ENCODE measurements at places on chromosomes 7 and 10.

DNA sequence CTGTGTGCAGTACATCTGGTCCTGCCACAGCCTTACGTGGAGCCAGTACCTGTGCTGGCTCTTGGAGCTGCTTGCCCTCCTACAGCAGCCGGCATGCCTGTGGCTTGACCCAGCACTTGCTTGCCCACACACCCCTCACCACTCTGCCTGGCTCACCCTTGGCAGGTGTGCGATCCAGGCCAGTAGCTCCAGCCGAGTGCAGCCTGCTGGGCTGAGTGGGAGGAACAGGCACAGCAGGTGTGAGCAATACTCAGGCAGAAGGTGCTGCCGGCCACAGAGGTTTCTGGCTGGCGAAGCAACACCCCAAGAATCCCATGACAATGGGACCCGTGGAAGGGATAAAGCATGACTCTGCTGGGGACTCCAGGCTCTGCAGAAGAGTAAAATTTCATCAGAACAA is 173.5 kb upstream of the ADCY1 start:
- H3K4me3 ChIP-seq: no peak overlapping the region
- H3K27me3 ChIP-seq: no peaks in the 10 kb centered on the region
- no peaks in the 10 kb centered on the region for H3K4me1 ChIP-seq
- no peak overlapping the region for H3K27ac ChIP-seq

DNA sequence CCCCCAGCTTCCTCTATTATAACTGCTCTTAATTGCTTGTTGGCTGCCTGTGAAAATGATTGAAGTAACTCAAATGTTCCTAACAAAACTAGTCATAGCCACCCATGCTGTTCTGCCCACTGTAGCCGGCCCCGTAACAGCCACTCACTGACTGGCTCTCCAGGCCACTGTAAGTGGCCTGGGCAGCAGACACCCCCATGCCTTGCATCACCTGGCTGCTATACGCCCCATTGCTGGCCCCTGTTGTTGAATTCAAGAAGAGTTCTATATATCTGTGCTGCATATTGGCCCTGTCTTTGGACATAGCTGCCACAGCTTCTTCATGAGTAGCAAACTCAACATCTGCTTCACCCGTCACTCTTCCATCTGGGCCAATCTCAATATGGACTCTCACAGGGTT is 15.1 kb downstream of the FXYD4 start:
- no peak overlapping the region for H3K4me3 ChIP-seq
- H3K36me3 ChIP-seq: peaks cover 64% of the 10 kb centered on the region
- DNase-seq: no peak

- peaks cover 34% of the 10 kb centered on the region for H3K4me1 ChIP-seq
- H3K4me3 ChIP-seq: no peak overlapping the region
- H3K36me3 ChIP-seq: peaks cover 17% of the 10 kb centered on the region
- DNase-seq: no peak
- H3K27ac ChIP-seq: peak overlapping the region; percentile 72
These were observed 10.3 kb downstream of the PWWP2B start for GRCh38 chr10:132407243-132407746.

DNA sequence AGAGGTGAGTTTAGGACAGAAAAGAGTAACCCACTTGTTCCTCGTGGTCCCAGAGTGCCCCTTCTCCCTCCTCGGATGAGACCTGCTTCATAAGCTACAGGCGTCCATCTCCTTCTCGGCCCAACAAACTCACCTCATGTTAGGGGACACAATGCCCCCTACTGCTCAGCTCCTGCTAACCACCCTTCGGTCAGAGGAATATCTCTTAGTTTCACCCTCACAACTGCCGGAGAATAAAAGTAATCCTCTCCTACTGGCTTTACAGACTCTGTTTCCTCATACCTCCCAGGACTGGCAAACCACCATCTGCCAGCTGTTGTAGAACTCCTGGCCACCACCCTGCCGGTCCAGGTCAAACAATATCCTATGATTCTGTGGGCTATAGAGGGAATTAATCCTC is 3.2 kb downstream of the AKR1B15 start:
- DNase-seq: no peak
- no peaks in the 10 kb centered on the region for H3K27me3 ChIP-seq
- H3K4me3 ChIP-seq: no peak overlapping the region
- H3K4me1 ChIP-seq: peaks cover 8% of the 10 kb centered on the region

GRCh38 chr7:2802101-2802500 is 42.0 kb downstream of the GNA12 start:
- H3K27me3 ChIP-seq: no peaks in the 10 kb centered on the region
- no peak for DNase-seq
- H3K27ac ChIP-seq: peak overlapping the region; percentile 79
- no peak overlapping the region for H3K4me3 ChIP-seq

- H3K36me3 ChIP-seq: no peaks in the 10 kb centered on the region
- H3K27me3 ChIP-seq: peaks cover 22% of the 10 kb centered on the region
- no peaks in the 10 kb centered on the region for H3K4me1 ChIP-seq
- no peak for DNase-seq
These were observed 104.4 kb upstream of the LRRC4 start for GRCh38 chr7:128135515-128136214.

- H3K4me1 ChIP-seq: peaks cover 19% of the 10 kb centered on the region
- peak overlapping the region; percentile 52 for H3K4me3 ChIP-seq
- H3K27me3 ChIP-seq: no peaks in the 10 kb centered on the region
- peak overlapping the region; percentile 91 for H3K27ac ChIP-seq
These were observed 29.0 kb downstream of the AGAP3 start for GRCh38 chr7:151115121-151115835.

DNA sequence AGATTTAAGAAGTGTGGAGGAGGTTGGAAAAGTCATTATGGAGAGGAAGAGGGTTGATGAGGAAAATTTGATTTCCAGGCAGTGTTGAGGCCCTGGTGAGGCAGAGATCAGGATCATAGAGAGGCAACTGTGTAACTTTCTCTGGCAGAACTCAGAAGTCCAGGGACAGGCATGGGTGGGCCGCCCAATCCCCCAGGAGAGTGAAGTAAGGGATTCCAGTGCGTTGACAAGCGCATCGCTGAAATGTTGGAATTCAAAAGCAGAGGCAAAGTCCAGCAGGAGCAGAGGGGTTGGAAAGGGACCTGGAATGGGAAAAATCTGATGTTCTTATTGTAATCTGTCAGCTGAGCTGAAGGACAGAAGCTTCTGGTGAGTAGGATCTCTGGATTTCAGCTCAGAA is 207.3 kb downstream of the FAM107B start:
- no peak overlapping the region for H3K27ac ChIP-seq
- H3K4me1 ChIP-seq: peaks cover 25% of the 10 kb centered on the region
- no peaks in the 10 kb centered on the region for H3K27me3 ChIP-seq
- H3K36me3 ChIP-seq: no peaks in the 10 kb centered on the region

- DNase-seq: no peak
- H3K4me1 ChIP-seq: peaks cover 43% of the 10 kb centered on the region
- no peaks in the 10 kb centered on the region for H3K27me3 ChIP-seq
These were observed 339.0 kb downstream of the GATA3 start for GRCh38 chr10:8393531-8393930.

DNA sequence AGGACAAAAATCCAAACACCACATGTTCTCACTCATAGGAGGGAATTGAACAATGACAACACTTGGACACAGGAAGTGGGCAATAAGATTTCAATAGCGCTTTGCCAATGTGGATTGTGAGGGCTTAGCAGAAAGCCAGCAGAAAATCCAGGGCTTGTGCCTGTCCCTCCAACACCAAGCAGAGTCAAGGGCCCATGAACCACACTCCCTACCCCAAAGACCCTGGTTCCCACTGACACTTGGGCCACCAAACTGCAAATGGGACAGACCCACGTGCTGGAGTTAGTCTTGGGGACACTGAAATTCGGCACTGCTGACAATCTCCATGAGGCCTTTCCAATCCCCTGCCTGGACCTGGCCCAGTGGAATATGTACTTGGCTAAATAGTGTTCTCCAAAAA is 67.0 kb downstream of the GRID1 start:
- no peaks in the 10 kb centered on the region for H3K27me3 ChIP-seq
- H3K4me1 ChIP-seq: no peaks in the 10 kb centered on the region
- DNase-seq: peak; percentile 5
- no peaks in the 10 kb centered on the region for H3K36me3 ChIP-seq

GRCh38 chr7:2621948-2622640 is 9.7 kb upstream of the TTYH3 start:
- DNase-seq: no peak
- H3K27ac ChIP-seq: no peak overlapping the region
- no peak overlapping the region for H3K4me3 ChIP-seq

DNA sequence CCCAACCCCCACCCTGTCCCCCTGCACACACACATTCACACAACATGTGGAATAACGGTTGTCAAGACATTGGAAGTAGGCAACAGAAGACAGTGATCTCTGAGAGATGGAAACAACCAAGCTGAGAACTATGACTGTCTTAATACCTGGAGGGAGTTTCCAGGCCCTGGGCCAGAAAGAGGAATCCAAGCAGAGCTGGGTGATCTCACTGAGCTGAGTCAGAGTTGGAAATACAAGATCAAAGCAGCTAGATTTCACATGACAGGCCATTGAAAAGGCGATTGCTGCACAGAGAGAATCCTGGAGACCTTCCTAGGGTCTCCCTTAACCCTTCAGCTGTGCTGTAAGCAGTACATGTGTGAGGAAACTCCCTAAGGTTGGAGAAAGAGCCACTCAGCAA is 165.8 kb upstream of the PRSS1 start:
- H3K4me1 ChIP-seq: peaks cover 27% of the 10 kb centered on the region
- no peak overlapping the region for H3K4me3 ChIP-seq
- DNase-seq: peak; percentile 76
- H3K27me3 ChIP-seq: no peaks in the 10 kb centered on the region
- H3K27ac ChIP-seq: peak overlapping the region; percentile 30

DNA sequence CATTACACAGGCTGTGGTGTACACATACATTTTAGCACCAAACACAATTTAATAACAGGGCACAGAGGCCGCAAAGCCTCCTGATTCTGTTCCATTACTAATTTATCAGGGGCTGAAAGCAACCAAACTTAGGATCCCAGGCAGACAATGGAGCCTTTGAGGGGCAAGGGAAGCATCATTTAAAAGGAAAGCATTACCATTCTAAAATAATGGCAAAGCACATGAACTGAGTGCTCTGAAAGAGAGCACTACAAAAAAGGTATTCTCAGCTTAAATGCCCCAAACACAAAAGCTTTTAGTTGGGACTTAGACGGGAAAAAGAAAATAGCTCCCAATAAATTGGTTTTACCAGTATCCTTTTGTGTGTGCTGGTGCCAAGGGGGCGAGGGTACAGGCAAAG is 282.0 kb upstream of the ETV1 start:
- H3K36me3 ChIP-seq: no peaks in the 10 kb centered on the region
- H3K27ac ChIP-seq: no peak overlapping the region
- no peak for DNase-seq
- H3K4me3 ChIP-seq: no peak overlapping the region

DNA sequence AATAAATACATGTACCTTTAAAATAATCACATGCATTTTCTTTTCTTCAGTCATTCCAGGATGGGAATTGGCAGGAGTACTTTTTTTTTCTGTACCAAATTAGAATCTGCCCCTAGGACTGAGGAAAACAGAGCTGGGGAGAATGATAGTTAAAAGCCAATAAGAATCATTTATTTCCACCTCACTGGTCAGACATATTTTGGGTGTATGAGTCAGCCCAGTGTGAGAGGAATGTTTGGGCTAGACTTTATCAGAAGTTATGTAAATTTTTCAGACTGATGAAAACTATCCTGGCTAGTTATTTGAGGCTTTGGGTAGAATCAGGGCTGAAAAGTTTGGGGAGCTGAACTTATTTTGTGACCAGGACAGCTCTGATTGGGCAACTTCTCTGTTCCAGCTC is 303.1 kb upstream of the NPSR1 start:
- H3K27ac ChIP-seq: no peak overlapping the region
- no peak overlapping the region for H3K4me3 ChIP-seq
- peaks cover 12% of the 10 kb centered on the region for H3K4me1 ChIP-seq
- no peaks in the 10 kb centered on the region for H3K36me3 ChIP-seq

DNA sequence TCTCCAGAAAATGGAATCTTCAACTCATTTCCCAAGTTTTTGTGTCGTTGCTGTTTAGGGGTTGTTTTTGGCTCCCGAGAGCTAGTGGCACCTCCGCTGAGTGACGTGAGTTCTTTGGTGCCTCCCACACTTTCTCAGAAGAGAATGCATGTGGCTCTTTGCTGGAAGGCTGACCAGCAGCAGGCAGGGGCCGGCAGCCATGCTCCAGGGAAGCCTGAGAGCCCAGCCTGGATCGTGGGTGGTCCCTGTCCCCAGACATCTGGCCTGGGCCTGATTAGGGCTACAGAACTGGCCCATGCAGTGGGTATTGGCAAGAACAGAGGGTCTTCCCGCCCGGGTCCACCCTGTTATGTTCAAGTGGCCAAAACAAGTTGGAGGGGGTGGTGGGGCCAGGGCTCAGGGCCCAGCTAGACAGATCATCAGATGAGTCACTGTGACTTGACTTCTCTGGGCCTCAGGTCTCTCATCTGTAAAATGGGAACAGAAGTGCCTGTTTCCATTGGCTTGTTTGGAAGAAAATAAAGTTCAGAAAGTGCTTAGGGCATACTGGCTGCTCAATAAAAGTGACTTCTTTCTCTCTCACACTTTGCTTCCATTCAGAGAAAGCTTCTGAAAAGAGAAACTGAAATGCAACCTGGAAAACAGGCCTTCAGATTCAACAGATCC is 83.1 kb downstream of the STRA8 start:
- peak overlapping the region; percentile 72 for H3K27ac ChIP-seq
- no peaks in the 10 kb centered on the region for H3K36me3 ChIP-seq
- H3K27me3 ChIP-seq: no peaks in the 10 kb centered on the region
- no peak for DNase-seq
- H3K4me3 ChIP-seq: no peak overlapping the region

- H3K27ac ChIP-seq: no peak overlapping the region
- no peaks in the 10 kb centered on the region for H3K27me3 ChIP-seq
- H3K36me3 ChIP-seq: peaks cover 25% of the 10 kb centered on the region
- no peak overlapping the region for H3K4me3 ChIP-seq
These were observed 31.3 kb upstream of the FRAT2 start for GRCh38 chr10:97365761-97366351.

- H3K27me3 ChIP-seq: no peaks in the 10 kb centered on the region
- H3K4me1 ChIP-seq: peaks cover 7% of the 10 kb centered on the region
- peak overlapping the region; percentile 76 for H3K27ac ChIP-seq
- peaks cover 5% of the 10 kb centered on the region for H3K36me3 ChIP-seq
- no peak for DNase-seq
These were observed 80.5 kb upstream of the SVIL start for GRCh38 chr10:29715296-29715695.

DNA sequence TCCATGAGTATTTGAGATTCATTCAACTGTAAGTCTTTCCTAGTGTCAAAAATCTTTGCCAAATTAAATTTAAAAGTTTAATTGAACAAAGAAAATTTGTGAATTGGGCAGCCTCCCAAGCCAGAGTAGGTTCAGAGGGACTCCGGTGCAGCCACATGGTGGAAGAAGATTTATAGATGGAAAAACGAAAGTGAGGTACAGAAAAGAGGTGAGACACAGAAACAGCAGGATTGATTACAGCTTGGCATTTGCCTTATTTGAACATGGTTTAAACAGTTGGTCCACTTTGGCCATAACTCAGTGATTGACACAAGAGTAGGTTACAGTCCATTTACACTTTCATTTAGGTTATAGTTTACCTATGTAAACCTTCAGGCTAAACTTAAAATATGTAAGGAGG is 465.8 kb downstream of the ARL4A start:
- no peak overlapping the region for H3K27ac ChIP-seq
- no peaks in the 10 kb centered on the region for H3K27me3 ChIP-seq
- H3K4me1 ChIP-seq: no peaks in the 10 kb centered on the region

Data from RWPE2 (cell line).